Esophagus mucosa (tissue), 1 donor: ENCODE measurements at places on chromosomes 2 and 18. TPM values are rescaled to one million over a fixed set of nuclear protein-coding genes. Genes with fewer than 3 reads are reported as not detected.

DNA sequence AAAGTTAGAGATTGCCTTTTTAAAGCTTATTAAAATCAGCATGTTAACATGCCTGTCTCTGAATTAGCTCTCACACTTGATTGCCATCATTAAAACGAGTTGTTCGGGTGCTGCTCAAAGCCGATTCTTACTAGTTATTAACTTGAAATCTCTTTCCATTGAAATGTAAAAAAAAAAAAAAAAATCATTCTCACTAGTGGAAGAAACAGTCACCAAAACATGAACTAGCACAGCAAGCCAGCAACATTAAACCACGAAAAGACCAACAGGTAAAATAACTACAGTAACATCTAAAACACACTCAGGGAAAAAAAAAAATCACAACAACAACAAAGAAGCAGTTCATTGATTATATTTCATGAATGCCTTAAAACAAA, 264.5 kb downstream of the MEIS1 start:
- ATAC-seq: no peak

- ATAC-seq: no peak
Measured at GRCh38 chr2:181937473-181937872, 45.9 kb downstream of the ITPRID2 start.

DNA sequence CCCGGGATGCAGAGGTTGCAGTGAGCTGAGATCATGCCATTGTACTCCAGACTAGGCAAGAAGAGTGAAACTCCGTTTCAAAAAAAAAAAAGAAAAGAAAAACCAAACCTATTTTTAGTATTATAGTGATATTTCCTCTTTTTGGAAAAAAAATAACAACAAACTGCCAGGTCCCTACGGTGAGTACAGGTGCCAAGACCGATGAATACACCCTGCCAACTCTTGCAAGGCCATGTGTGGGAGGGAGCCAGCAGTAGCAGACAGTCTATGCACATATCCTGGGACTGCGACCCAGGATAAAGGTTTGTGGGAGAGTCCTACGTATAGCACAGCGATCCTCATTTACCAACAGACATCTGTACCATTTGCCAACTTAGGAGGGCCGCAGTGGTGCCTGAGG, 69.6 kb upstream of the DNMT3A start:
- peak; percentile 42 for ATAC-seq

DNA sequence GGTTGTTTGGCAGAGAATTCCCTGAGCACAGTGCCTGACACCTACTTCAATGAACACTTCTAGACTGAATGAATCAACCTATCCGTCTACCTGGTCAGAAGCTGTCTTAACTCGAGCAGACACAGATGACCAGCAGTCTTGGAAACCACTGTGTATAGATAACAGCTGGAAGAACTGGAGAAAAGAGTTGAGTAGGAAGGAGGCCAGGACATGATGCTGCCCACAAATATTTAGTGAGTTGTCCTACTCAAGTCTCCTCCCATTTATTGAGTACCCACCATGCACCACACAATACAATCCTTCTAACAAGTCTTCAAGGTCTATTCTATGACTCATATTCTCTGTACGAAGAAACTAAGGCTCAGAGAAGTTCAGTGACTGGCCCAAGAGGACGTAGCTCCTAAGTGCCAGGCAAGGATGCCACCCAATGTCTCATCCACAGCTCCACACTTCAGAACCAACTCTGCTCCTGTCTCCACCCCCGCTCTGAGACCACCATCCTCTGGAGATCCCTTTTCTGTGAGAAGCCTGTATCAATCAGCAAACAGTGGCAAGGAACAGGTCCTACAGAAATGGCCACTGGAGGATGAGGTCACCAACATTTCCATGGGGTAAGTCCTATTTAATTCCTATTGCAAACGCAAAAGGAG, 62.2 kb downstream of the GALNT14 start:
- no peak for ATAC-seq

DNA sequence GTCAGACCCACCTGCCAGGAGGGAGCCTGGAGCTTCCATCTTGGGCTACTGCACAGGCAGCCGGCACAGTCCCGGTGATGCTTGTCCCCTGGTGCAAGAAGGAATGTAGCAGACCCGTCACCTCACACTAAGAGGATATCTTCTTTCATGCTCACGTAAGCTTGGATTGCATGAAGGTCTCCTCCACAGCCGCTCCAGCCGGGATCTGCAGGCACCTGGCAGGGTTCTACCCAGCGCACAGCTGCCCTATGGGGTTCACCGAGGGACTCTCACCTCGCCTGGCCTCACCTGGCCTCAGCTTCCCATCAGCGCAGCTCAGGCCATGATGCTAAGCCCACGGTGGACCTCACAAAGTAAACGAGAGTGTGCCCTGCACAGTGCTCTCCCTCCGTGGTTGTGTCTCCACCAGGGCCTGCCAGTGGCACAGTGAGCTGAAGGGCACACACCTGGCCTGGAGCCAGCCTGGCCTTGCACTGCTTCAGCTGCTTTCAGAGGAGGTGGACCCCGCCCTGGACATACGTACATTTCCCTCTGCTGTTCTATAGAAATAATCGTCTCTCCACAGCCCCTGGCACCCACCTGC, 239.1 kb downstream of the SEPTIN10 start:
- ATAC-seq: no peak

DNA sequence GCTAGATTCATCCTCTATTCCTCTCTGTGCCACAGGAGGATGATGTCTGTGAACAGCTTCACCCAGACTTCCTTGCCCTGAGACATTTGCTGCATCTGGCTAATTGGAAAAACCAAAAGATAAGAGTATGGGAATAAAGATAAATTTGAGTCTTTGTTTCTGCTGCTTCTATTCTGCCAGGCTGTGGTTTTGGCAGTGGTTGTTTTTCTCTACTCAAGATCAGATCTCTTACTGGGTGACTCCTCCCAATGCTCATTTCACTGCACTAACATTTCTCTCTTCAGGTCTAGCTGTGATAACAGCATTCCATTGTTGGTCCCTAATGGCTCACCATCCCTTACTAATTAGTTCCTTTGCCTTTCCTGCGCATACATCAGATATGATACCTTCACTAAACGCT, 89.5 kb downstream of the CALCRL start:
- no peak for ATAC-seq

Gene BAZ2B
- total RNA-seq: 41.4 TPM

Gene L3MBTL4
- 4.8 TPM for total RNA-seq

Gene GRHL1
- total RNA-seq: 123 TPM

GRCh38 chr2:43609290-43609918, 13.6 kb upstream of the THADA start:
- peak; percentile 66 for ATAC-seq

- no peak for ATAC-seq
Measured at GRCh38 chr2:58194458-58194857, 46.7 kb downstream of the FANCL start.

DNA sequence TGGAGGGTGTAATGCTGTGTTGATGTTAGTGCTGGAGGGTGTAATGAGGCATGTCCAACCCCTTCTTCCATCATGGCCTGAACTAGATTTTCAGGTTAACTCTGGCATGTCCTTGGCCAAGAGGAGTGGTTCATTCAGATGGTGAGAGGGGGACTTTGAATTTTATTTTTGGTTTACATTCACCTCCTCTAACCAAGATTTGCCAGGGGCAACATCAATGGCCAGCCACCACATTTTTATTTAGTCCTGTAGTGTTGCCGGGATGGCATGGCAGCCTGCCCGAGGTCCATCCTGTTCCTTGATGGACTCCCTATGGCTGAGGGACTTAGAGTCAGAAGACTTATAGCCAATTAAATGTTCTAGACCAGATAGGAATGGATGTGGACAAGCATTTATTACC, 484.6 kb upstream of the HS6ST1 start:
- ATAC-seq: no peak

Gene B4GALT6
- total RNA-seq: 2.9 TPM

GRCh38 chr2:120761164-120761861, 25.6 kb downstream of the GLI2 start:
- ATAC-seq: no peak

GRCh38 chr2:127622561-127623387, 23.2 kb upstream of the GPR17 start:
- ATAC-seq: no peak

- no peak for ATAC-seq
Measured at GRCh38 chr2:144233317-144233716, 286.6 kb downstream of the ZEB2 start.

- no peak for ATAC-seq
Measured at GRCh38 chr18:61471942-61472341, 138.7 kb downstream of the CDH20 start.

Gene ST8SIA3
- not detected for total RNA-seq

GRCh38 chr2:219001577-219002394, 8.6 kb upstream of the CRYBA2 start:
- peak; percentile 83 for ATAC-seq

Gene DBI
- 337 TPM for total RNA-seq

- no peak for ATAC-seq
Measured at GRCh38 chr2:121579309-121579708, 48.6 kb downstream of the RNU4ATAC start.

Gene SLC40A1
- 11.8 TPM for total RNA-seq

GRCh38 chr2:25972049-25972823, 10.1 kb downstream of the KIF3C start:
- ATAC-seq: no peak

GRCh38 chr2:28544922-28545589, 49.2 kb downstream of the PLB1 start:
- peak; percentile 83 for ATAC-seq

DNA sequence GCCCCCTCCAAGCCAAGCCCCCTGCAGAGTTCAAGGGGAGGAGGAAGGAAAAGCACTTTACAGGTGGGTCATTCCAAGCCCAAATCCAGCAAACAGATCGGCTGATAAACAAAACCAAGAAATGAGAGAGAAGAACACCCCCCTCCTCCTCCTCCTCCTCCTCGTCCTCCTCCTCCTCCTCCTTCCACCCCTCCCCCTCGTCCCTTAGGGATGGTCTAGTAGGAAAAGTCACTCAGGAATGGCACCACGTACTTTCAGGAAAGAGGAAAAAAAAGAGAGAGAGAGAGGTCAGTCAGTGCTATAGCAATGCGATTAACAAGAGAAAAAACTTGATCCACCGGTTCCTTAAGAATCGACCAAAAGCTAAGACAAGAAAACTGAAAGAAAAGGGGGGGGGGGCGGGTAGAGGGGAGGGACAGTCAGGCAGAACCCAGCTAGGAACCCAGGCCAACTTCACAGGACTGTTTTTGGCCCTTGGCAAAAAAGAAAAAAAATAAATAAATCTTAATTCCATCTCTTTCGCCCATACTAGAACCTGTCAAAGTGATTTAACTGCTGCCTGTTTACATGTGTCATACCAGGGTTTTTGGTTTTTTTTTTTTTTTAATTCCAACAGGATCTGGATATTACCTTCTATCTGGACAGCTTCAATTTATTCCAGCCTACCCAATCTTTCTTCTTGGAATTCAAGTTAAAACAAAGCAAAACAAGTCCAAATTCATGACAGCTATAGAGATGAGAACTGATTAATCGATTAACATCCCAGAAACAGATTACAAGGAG, 906 bp downstream of the IKZF2 start:
- ATAC-seq: peak; percentile 39

- ATAC-seq: no peak
Measured at GRCh38 chr2:32168513-32168912, 2.8 kb downstream of the SLC30A6 start.

DNA sequence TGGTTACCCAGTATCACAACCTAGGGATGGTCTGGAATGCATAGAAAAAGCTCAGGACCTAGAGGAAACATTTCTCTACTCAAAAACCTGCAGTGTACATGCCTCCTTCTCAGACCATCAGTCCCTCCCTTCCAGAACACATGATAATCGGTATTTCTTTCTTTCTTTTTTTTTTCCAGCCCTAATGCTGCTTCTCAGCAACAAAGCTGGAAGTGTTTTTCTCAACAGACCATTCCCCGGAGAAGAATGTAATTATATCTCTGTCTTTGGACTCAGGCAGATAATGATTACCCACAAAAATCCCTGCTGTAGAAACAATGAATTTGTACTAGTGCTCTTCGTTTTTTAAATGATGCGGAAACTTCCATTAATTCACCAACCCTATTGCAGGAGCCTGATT, 44.1 kb upstream of the NDUFV2 start:
- no peak for ATAC-seq

Gene PSMA8
- total RNA-seq: not detected

- ATAC-seq: no peak
Measured at GRCh38 chr2:164335947-164336346, 285.3 kb downstream of the GRB14 start.

DNA sequence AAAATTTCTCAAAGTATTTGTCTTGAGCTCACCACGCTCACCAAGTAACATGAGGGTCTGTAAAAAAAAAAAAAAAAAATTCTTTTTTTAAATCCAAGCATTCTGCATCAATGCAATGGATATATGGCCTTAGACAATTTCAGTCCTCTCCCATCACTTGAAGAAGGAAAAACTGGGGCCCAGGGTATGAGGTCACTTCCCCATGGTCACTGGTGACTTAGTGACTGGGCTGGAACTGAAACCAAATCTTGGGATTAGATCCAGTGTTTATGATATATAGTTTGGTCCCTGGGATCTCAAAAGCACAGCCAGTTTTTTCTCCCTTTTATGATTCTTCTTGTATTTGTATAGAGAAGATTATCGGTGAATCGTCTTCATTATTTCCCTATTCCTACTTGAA, 477.9 kb upstream of the TNP1 start:
- no peak for ATAC-seq

GRCh38 chr18:31497836-31498573, at the start of gene DSG2:
DSG2 (plus strand) TSS chr18:31498177; CDS start chr18:31498252, 75 bp downstream.
- peak; percentile 86 for ATAC-seq

GRCh38 chr18:73983970-73984369, 163.7 kb downstream of the FBXO15 start:
- no peak for ATAC-seq

DNA sequence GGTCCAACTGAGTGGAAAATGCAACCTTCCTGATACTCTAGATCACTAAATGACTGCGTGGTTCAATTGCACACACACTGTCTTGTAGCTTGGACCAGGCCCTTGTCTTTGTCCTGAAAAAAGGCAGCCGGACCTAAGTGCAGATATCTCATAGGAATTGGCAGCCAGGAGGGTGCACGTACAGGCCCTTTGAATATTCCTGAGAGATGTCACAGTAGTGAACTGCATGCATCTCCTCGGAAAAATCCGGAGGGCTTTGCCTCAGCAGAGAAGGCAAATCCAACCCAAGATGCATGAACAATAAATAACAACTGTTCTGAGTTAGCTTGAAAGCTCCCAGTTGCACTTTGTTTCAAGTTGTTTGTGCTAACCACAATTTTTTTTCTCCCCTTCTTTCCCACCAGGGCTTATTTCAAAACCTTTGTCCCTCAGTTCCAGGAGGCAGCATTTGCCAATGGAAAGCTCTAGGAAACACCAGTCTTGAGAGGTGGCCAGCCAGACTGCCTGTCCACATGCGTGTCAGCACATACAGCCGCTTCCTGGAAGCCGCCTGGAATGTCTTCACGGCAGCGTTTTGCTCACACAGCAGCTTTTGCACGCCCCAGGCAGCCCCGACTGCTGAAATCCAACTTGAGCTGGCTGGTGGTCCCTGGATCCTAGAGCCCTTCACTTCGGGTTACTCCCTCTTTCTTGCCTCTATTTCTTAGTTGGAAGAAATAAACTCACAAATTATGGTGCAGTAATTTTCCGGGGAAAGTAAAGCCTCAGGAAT, 54.4 kb upstream of the FOSL2 start:
- ATAC-seq: peak; percentile 61

GRCh38 chr2:225008179-225008856, 34.0 kb downstream of the DOCK10 start:
- ATAC-seq: no peak

Gene MRO
- not detected for total RNA-seq

- no peak for ATAC-seq
Measured at GRCh38 chr2:194709840-194710239, 947.2 kb upstream of the SLC39A10 start.

Gene ACADL
- total RNA-seq: 0.32 TPM
